ENCODE measurements at places on chromosomes 7 and 10. TPM values are rescaled to one million over a fixed set of nuclear protein-coding genes. Genes with fewer than 3 reads are reported as not detected.

VSIR gene
- total RNA-seq = 10.1 TPM

INHBA gene
- total RNA-seq = 18.2 TPM

HIF1AN gene
- total RNA-seq = 15.8 TPM

OR2A5 gene
- total RNA-seq = not detected

EPO gene
- not detected for total RNA-seq

NT5C3A gene
- total RNA-seq = 30.2 TPM

PIP gene
- total RNA-seq = not detected

ACTL6B gene
- not detected for total RNA-seq

ZCCHC24 gene
- 19.6 TPM for total RNA-seq

EVX1 gene
- not detected for total RNA-seq

PTPRZ1 gene
- 0.89 TPM for total RNA-seq

FAM241B gene
- 0.87 TPM for total RNA-seq

ODAD2 gene
- 3.5 TPM for total RNA-seq

SPDYE11 gene
- not detected for total RNA-seq

HECW1 gene
- total RNA-seq = 0.62 TPM

WEE2 gene
- not detected for total RNA-seq

CPXM2 gene
- total RNA-seq = not detected

AKR1E2 gene
- total RNA-seq = 24.9 TPM

BHLHA15 gene
- total RNA-seq = 1.3 TPM

ZNF777 gene
- 6.4 TPM for total RNA-seq

AKR1C8 gene
- not detected for total RNA-seq

SSMEM1 gene
- total RNA-seq = not detected

HMX2 gene
- not detected for total RNA-seq

RELN gene
- total RNA-seq = 14.9 TPM

NME8 gene
- not detected for total RNA-seq

STAM gene
- 25.4 TPM for total RNA-seq

CYP26C1 gene
- total RNA-seq = 0.12 TPM

ZRANB1 gene
- total RNA-seq = 25.7 TPM

C10orf95 gene
- not detected for total RNA-seq

RASA4B gene
- total RNA-seq = 0.89 TPM

ENTPD1 gene
- total RNA-seq = under 0.01 TPM

C10orf62 gene
- total RNA-seq = 0.11 TPM

PARP12 gene
- 17.4 TPM for total RNA-seq

PLA2G12B gene
- total RNA-seq = not detected
